ENCODE measurements at places on chromosomes 2 and 18.

DNA sequence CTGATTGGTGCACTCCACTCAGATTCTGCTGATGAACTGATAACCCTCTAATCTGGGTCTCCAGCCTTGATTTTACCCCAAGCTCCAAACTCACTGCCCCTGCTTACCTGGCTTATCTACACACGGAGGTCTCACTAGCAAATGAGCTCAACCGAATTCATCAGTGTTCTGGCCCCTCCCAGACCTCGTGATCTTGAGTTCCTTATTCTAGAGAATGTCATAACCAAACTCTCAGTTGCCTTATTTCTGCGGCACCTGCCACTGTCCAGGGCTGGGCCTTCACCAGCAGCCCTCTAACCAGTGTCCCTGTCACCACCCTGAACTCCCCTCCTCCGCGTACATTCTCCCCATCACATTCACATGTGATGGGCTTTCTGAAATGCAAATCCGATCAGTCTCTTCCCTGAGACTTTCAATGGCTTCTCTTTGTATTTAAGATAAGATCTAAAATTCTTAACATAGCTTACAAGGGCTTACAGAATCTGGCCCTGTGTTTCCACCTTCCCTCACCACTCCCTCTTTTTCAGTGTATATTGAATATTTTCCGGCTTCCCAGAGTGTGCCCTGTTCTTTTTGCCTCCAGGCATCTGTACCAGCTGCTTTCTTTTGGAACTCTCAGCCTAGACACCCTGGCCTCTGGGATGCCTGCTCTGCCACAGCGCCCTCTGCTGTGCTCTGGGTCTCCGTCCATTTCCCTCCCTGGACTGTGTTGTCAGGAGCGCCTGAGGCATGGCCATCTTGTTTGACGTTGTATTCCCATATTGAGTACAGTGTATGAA lies 31.1 kb downstream of the NAB1 start:
- DNase-seq, result no peak

DNA sequence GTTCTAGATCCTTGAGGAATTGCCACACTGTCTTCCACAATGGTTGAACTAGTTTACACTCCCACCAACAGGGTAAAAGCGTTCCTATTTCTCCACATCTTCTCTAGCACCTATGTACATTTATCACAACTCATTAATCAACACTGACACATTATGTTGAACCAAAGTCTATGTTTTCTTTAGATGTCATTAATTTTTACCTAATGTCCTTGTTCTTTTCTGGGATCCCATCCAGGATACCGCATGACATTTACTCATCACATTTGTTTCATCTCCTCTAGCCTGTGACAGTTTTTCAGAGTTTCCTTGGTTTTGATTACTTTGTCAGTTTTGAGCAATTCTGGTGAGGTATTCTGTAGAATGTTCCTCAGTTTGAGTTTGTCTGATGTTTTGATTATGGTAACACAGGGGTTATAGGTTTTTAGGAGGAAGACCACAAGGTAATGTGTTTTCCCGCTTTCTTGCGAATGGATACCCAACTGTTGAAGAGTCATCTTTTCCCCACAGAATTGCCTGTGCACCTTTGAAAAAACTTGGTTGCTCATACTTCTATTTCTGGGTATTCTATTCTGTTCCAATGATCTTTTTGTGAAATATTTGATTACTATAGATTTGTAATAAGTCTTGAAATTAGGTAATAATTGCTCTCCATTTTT lies 3.0 kb upstream of the UGT1A9 start:
- DNase-seq, result no peak

DNA sequence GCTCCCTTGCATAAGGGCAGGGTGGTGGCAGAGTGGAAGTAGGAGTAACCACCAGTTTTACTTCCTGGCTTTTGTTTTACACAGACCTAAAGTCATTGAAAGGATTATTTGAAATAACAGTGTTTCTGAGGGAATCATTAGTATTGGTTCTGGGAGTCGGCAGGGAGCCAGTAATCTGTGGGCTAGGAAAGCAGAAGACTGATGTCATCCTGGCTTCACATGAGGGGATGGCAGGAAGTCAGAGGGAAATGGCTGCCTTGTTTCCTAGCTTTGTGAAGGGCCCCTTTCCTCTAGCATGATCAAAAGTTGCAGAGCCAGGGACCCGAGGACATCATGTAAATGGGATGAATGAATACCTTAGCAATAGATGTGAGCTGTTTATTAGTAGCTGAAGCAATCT lies 792.6 kb downstream of the CPS1 start:
- no peak for DNase-seq

DNA sequence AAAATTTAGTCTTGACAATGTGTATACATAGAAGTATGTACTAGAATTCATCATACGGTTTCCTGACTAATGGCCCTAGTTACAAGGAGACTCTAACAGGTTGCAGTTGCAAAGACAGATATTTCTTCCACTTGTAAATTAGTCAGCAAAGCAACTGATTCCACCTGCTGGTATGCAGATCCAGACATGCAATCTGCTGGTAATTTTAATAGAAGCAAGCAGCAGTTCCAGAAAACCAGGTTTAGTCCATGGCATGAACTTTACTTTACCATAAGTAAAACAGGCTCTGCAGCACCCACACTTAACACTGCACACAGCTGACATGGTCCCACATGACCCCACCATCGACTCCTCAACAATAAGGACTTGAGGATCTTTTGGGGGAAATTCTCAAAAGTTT lies 110.9 kb upstream of the SP3 start:
- no peak for DNase-seq

DNA sequence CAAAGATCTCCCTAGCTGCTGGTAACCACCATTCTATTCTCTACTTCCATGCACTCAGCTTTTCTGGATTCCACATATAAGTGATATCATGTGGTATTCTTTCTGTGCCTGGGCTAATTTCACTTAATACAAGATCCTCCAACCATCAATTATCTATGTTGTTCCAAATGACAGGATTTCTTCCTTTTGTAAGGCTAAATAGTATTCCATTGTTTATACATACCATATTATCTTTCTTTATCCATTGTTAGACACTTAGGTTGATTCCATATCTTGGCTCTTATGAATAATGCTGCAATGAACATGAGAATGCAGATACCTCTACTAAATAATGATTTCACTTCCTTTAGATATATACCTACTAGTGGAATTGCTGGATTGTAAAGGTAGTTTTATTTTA lies 66.2 kb downstream of the ROCK2 start:
- no peak for DNase-seq
